ENCODE measurements at places on chromosomes 2 and 18.
A peak's percentile ranks its signal among the peaks of the same experiment; 100 is the strongest.

DNA sequence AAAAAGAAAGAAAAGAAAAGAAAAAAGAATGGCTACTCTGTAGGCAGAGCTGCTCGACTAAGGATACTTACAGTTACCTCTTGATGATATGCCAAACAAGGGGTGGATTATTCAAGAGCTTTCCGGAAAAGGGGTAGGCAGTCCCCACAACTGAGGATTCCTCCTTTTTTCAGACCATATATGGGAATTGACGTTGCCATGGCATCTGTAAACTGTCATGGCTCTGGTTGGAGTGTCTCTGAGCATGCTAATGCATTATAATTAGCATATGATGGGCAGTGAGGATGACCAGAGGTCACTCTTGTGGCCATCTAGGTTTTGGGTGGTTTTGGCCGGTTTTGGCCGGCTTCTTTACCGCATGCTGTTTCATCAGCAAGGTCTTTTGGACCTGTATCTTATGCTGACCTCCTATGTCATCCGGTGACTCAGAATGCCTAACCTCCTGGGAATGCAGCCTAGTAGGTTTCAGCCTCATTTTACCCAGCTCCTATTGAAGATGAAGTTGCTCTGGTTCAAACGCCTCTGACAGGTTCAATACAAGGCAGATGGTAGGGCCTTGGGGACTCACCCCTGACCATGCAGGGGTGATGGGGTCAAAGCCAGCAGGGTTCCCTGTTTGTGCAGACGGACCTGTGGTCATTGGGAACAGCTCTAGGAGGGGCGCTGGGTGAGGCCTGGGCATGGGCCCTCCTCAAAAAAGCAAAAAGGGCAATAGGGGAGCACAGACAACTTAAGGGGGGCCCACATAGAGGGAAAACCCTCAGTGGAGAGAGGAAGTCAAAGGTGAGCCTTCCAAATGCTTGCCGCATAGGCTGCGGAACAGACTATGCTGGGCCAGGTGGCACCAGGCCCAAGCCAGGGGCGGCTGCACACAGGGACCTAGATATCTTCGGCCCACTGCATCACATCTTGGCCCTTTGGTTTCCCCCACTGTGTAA is 251.2 kb upstream of the RAB6C start:
- DNase-seq, result no peak

GRCh38 chr2:98935111-98935770 is 784 bp downstream of the CRACDL start:
- DNase-seq, result no peak

DNA sequence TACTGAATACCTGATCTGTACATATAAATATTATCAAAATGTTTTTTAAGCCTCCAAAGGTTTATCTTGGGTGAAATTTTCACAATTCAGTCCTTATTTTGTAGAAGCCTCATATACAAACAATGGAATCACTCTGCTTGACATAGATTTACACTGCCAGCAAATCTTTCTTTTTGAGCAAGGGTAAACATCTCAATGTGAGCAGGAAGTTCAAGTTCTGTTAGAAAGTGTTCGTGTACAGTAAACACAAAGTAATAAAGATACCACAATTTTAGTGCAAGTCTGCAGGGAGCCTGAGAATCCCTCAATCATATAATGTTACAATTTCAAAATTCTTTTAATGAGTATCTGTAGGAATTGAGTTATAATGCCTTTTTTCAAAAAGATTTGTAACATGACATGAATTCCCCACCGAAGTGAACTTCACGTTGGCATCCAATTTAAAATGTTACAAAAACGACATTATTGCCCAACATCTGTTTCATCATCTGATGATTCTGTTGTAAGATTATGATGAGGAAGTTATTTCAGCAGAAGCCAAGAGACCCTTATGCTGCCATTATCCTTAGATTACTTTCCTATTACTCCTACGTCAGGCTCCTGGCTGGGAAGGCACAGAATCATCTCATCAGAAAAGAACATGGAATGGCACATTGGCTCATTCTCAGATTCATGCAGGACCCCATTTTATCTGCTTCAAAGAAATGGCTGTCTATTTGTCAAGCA is 283.9 kb upstream of the ACVR2A start:
- no peak for DNase-seq

DNA sequence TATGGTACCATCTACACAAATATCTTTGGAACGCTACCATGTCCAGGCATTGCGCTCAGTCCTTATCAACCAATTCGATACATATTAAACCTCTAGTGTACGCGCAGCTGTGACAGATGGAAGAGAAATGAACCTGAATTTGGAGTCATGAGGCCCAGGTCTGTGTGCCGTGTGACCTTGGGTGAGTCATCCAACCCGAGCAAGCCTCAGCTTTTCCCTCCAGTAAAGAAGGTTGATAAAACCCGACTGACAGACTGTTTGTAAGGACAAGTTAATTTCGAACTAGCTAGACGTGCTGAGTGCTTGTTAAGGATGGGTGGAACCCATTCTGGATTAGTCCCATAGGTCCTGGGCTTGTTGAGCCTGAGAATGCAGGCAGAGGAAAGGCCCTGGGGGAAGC is 28.2 kb downstream of the GREB1 start:
- DNase-seq, result no peak

DNA sequence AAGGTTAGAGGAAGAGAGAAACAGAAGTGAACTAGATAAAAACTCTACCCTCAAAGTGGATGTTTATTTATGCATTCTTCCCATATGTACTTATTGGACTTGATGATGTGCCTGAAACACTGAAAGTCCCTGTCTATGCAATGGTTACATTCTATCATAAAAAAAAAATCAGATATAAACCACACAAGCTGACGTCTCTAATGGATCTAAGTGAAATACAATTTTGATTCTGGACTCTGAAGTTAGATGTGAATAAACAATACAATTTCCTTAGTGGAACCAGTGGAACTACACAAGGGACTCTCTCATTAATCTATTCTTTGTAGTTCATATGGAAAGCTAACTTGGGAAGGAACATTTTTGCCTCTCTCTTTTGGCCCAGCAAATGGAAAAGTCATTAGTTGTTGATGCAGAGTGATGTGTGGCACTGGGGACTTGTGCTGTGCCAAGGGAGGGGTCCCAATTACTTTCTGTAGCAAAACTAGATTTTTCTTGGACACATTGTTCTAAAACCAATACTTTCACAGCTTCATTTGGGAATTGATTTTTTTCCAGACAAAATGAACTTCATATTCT is 376.8 kb downstream of the TRIB2 start:
- no peak for DNase-seq

DNA sequence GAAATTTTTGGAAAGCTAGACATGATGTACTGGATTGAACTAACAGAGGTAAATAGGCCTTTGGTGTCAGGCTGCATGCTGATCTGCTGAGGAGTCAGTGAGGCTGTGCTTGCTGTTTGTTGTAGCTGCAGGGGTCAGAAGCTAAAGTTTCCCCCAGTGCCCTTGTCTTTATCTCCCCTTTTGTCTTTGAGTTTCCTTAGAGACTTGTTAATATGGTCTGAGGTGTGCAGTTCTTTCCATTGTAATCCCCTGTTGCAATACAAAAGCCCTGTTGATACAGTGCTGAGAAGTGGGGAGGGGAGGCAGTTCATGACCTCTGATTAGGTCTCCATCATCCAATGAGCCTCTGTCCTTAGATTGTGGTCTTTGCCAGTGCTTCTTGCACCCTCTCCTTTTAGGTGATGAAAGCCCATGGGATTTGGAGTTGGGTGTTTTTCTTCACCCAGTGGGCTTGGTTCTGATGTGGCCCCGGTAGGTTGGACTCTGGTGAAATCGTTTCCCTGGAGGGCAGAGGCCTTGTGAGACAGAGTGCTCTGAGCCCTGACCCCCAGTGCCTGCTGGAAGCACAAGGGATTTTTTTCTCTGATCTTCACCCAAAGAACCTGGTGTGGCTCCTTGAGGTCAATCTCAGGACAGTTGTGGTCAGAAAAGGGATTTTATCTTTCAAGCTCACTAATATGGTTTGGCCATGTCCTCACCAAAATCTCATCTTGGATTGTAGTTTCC is 163.1 kb downstream of the TMEM18 start:
- no peak for DNase-seq

DNA sequence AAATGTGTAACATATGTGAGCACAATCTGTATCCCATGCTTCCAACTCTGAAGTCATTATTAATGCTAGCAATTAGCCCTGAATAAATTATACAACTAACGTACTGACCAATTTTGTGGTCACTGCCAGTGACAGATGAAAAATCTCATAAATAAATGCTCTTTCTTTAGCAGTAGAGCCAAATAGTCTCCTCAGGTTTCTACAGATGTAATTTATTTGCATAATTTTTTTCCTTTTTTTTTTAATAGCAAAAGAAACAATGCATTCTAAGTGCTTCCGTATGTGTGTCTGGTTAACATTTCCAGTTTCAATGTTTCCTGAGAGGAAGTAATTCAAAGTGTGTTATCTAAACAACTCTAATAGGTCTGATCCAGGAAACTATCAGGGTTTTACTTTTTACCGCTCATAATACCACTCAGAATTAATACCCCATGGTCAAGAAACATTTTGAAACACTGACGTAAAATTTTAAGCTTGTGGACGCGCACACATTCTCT is 108.4 kb downstream of the MEP1B start:
- DNase-seq, result no peak

GRCh38 chr18:10878703-10879102 is 270.7 kb downstream of the PIEZO2 start:
- no peak for DNase-seq

DNA sequence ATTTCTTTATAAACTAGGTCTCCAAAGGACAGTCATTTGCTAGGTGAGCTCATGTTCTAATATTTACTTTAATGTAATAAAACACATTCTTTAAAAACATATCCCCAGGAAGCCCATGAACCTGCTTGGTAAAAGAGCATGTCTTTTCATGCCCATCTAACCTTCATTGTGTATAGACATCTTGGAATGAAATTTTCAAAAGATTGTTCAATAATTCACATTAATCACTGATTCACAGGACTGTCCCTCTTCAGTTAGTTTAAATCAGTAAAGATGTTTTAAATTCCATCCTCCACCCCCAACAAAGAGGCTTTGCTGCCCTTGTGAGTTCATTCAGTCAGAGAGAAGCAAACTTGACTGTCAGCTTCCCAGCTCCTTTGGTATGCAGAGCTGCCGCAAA is 633.4 kb upstream of the CELF4 start:
- no peak for DNase-seq

- no peak for DNase-seq
These were observed 88.3 kb downstream of the RBMS1 start for GRCh38 chr2:160405077-160405867.

- DNase-seq, result no peak
These were observed 265.1 kb downstream of the MEIS1 start for GRCh38 chr2:66699793-66700676.

DNA sequence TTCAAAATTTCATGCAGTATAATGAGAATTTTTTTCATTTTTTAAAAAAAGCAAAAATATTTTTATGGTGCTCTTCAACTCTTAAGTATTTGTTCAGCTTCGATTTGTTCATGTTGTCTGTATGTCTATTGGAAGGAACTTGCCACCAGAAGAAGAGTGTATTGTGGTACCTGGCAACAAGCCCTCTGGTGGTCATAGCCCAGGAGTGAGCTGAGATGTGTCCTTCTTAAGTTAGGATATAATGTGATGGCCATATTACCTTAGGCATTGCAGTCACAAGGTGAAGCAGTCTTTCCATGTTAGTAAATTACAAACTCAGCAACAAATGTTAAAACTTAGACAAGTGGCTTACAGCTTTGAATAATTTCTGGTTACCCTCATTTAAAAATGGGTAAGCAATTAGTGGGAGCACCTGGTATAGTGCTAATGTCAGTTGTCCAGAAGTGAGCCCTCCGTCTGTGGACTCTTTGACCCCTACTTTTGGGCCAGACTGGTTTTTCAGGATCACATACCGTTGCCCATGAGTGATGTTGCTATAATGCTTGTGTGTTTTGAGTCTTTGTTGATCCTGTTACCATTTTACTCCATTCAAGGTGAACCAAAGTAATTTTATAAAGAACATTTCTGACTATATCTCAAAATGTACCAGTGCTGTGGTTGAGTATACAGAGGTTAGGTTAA is 57.4 kb downstream of the MYO1B start:
- peak; percentile 29 for DNase-seq

GRCh38 chr2:122519366-122519765 is 763.9 kb downstream of the TSN start:
- DNase-seq, result no peak

Data from HCT116 (cell line).